ENCODE measurements at places on chromosomes 2 and 18. TPM values are rescaled to one million over a fixed set of nuclear protein-coding genes. Genes with fewer than 3 reads are reported as not detected.

DNA sequence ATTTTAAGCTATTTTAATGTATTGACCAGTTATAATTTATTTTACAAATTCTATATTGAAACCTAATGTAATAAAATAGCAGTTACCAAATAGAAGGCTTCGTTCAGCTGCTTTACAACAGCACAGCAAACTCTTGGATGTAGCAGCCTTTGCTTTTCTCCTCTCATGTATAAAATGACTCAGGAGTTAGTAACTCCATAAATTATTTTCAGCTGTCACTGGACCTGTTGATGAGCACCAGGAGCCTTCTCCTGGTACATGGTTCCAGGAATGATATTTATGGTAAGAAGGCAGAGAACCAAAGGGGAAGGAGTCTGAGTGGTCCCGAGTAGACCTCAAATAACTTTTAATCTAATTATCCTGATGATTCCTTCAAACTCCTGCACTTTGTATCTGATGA is 256.4 kb upstream of the NETO1 start:
- no peak for DNase-seq

PLCL1 gene
- total RNA-seq, result 0.20 TPM

DNA sequence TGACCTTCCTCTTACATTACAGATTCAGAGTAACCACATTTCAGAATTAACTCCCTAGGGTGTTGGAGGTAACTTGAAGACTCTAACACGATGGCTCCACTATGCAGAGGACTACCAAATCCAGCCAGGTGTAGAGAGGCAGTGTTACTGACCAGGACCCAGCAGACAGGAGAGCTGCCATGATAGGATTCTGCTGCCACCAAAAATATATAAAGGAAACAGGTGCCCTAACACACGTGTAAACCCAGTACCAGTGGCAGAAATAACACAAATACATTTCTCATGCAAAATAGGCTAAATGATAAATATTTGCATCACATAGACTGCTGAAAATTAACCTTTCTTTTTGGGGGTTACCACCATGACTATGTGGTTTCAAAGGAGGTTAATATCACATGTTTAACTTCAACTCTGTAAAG is 7.0 kb downstream of the ZBTB14 start:
- DNase-seq, result no peak

GRCh38 chr2:105770149-105770548 is 25.4 kb downstream of the NCK2 start:
- DNase-seq, result no peak

GRCh38 chr18:48990481-48991318 is 39.9 kb upstream of the SMAD7 start:
- DNase-seq, result no peak

DNA sequence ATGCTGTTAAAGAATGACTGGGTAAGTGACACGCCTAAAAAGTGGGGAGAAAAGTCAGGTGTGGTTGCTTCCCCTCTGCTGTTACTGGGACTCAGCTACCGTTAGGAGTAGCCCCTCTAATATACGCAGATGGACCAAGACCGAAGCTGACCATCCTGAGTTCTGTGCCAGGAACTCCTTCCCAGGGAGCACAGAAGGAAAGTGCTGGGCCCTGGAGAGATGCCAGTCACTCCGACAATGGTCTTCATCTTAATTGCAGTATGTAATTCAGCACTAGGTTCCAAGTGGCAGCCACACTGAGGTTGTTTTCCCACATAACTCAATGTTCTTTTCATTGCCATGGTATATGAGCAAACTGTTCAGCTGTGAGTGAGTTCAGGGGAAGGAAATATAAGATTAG is 19.6 kb upstream of the TMEM200C start:
- no peak for DNase-seq

- no peak for DNase-seq
These were observed 104.9 kb upstream of the CAVIN2 start for GRCh38 chr2:191951832-191952231.

DNA sequence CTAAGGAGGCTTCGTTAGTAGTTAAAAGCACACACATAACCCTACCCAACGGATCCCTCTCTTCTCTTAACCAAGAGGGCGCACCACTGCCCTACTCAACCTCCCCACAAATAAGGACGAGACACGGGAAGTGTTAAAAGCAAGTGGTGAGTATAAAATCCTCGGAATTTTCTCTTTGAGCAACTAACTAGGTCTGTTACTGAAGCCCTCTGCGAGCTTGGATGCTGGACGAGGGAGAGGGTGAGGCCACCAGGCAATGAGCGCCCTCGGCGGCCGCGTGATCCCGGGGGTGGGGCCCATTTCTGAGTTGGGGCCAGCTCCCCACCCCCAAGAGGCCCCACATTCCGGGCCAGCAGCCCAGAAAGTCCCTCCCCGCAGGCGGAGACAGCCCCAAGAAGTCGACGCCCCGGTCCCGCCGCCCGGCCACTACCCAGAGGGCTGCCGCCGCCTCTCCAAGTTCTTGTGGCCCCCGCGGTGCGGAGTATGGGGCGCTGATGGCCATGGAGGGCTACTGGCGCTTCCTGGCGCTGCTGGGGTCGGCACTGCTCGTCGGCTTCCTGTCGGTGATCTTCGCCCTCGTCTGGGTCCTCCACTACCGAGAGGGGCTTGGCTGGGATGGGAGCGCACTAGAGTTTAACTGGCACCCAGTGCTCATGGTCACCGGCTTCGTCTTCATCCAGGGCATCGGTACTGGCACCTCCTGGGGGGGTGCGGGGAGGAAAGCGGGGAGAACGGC is at the start of gene CYBRD1:
Gene CYBRD1 (plus strand): TSS at position 423 of the 736 bp plus-strand sequence. CDS start 72 bp downstream, at position 495.
- DNase-seq, result peak; percentile 45

DNA sequence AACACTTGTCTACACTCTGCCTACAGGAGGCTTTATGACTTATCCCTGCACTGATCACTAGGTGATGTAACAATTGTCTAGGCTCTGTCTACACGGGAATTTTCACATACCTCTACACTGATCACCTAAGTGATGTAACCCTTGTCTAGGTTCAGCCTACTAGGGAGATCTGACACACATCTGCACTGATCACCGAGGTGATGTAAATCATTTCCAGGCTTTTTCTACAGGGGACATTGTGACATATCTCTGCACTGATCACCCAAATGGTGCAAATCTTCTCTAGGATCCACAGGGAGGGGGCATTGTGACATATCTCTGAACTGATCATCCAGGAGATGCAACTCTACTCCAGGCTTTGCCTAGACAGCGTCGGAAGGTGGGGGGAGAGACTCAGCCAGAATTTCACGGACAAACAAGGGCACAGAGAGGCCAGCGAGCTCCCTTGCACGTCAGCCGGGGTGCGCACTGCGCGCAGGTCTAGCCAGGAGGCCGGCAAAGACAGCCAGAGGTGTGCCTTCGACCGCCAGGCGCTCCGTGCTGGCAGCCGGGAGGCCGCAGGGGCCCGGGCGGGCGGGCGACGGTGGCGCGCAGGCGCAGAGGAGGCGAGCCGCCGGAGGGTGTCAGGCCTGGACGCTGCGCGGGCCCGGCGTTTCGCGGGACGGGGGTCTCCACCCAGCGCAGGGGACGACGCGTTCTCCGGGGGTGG is 46.9 kb upstream of the USP14 start:
- peak; percentile 71 for DNase-seq

DNA sequence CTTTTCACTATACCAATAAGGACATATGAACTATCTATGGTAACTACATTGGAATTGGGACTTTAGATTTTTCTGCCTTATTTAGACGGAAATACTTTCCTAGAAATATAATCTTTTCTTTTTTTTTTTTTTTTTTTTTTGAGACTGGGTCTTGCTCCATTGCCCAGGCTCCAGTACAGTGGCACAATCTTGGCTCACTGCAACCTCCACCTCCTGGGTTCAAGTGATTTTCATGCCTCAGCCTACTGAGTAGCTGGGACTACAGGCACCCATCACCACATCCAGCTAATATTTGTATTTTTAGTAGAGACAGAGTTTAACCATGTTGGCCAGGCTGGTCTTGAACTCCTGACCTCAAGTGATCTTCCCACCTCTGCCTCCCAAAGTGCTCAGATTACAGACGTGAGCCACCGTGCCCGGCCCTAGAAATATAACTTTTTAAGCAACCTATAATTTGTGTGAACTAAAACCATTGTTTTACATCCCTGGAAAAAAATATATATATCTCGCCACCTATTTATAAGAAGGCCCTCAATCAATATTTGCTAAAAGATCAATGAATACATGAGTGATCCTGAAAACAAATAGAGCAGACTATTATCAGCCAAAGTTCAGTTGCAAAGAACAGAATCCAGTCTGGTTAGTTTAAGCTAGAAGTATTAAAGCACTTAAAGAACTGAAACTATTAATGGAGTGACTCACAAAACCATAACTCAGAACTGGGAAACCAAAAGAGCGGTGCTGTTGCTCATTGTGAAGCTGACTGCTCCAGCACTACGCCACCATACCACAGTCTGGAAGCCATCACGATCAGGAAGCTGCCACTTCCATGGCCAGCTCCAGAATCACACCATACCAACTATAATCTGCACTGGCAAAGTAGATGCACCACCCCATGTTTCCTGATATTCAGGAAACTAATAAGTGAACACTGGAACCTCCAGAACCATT is 8.4 kb upstream of the HNRNPLL start:
- DNase-seq, result peak; percentile 70

DNA sequence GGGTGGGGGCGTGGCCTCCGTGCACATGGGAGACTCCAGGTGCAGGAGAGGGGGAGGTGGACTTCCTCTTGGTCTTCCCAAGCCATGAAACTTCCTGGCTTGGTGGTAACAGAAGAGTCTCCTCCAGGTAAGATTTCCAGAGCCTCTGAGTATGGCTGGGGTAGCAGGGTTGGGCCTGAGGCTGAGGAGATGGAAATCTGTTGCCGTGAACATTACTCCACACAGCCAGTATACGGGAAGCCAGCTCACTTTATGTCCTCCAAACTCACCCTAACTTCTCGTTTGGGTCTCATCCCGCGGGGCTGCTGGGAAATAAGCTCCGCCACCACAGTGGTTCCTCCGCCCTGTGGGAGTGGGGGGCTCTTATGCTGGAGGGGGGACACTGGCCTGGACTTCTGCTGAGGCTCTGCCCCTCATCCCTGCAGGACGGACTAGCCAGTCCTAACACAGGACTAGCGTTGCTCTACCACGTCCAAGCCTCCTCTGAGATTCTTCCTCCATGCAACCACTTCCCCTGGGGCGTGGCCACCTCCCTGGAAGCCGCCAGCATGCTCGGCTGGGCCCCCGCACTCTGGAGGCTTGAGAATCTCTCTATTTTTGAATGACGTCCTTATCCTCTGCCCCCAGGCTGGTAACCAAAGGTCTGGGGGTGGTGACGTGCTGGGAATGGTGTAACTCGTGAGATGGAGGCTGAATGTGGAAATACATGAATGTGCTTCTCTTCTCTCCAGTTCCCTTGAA is 777 bp upstream of the RAB17 start:
- DNase-seq, result no peak

- DNase-seq, result no peak
These were observed 96.8 kb upstream of the RPRM start for GRCh38 chr2:153575171-153575853.

DNA sequence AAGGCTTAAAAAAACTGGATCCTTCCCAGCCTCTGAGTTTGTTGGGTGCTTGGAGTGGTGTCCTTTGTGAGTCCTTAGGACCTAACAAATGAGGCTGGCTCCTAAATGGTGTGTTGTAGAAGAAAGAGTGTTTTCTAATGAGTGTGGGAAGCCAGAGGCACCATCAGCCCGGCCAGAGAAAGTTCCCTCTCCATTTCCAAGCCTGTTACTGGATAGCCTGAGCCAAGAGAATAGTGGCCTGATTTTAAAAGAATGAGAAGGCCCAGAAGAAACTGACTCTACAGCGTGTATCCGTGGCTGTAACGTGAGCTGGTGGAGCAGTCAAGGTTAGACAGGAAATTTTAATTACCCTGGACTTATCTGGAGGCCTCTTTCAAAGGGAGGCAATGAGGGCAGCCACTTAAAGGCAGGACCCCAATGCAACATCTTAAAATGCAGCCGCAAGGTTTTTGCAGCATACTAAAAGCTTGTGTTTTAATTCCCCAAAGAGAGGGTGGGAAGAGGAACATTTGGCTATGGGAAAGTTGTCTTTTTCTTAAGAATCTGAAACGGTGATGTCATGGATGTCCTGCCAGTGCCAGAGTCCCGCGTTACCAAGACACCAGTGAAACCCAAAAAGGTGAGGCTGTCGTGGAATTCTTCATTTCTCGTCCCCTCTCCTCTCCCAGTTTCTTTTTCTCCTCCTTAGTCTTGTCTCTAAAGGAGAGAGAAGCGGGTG is 4.6 kb downstream of the EFHD1 start:
- no peak for DNase-seq

GRCh38 chr2:170336408-170336807 is 158.5 kb downstream of the MYO3B start:
- no peak for DNase-seq

DNA sequence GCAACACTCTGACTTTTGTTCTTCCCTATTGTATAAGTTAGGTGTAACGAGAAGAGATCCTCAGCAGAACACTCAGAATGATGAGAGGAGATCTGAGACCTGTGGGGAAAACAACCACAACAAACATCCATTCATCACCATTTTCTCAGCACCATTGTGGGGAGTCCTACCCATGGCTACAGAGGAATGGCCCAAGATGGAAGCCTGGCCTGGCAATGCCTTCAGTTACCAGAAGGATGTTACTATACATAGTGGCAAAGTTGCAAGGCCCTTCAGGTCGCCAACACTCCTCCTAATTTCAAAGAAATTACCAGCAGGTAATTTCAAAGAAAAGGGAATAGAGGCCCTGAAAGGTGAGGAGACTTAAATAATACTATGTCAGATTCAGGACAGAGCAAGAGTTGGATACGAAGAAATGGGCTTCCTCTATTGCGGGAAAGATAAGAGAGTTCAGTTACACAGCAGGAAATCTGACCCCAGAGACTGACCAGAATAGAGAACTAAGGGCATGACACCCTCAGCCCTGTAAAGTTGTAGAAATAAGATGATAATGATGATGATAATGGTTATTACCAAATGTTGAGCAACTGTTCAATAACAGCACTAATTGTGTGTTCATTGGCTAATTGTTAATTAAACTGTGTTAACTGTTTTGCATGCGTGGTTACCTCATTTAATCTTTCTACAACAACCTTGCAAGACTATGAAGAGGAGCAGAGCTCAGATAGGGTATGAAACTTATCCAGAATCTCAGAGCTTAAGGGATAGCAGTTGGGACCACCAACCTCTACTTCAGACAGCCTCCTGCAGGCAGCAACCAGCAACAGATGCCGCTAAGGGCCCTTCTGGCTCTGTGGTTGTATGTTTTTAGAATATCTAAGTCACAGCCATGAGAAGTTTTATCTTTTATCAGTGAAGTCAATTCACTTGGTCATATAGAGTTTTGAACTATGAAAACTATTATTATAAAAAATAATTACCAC is 37.5 kb downstream of the DHRS9 start:
- DNase-seq, result no peak

Measured in activated CD8-positive, alpha-beta memory T cell treated with anti-CD3 and anti-CD28 coated beads, Interleukin-2, amount 10 ng/mL, durations not matched to agents 7 days and 5 days (primary cell).